Spleen (tissue), 13 donors: ENCODE measurements at places on chromosomes 7 and 10. TPM values are rescaled to one million over a fixed set of nuclear protein-coding genes. Genes with fewer than 3 reads are reported as not detected.

Gene EEPD1
- 14.2 TPM for polyA plus RNA-seq

GRCh38 chr7:80247144-80247543 lies 112.5 kb downstream of the GNAI1 start:
- DNase-seq = no peak

- DNase-seq = no peak
These were observed 145.2 kb downstream of the FRMD4A start for GRCh38 chr10:14185316-14186045.

DNA sequence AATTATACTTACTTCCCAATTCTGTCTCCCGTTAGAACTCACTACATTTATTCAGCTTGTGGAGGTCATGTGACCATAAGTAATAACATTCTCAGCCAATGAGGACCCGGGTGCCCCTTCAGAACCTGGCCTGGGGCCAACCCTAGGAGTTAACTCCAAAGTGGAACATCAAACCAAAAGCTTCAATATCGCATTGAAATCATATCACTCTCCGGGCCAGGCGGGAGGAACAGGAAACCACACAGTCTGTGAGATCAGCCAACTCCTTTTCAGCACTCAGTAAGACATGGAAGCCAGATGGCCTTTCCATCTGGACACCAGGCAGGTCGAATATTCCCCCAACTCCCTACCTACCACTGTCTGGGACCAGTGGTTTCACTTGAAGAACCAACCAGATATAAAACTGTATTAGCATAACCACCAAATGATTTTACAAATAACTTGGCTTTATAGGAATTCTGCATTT lies 5.5 kb downstream of the CREB3L2 start:
- no peak for DNase-seq

DNA sequence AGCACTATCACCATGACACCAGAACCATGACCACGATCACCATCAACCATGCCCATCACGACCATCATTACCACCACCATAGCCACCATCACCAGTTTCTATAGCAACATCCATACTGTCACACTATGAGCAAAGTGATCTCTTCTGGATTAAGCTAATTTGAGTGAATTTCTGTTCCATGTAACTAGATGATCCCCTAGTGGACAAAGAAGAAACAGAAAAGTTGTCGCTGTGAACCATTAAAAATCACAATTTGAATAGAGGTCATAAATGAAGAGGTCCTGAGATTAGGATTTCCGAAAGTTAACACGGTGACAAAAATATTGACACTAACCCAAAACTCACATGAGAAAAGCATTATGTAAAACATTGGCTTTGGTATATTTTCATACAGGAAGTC lies 77.6 kb downstream of the CLRN3 start:
- DNase-seq = no peak

GRCh38 chr10:93218386-93218785 lies 144.7 kb downstream of the CYP26A1 start:
- DNase-seq = no peak

Gene FAM25G
- polyA plus RNA-seq = not detected

GRCh38 chr10:70145166-70145665 lies 1.3 kb downstream of the TYSND1 start:
- no peak for DNase-seq

DNA sequence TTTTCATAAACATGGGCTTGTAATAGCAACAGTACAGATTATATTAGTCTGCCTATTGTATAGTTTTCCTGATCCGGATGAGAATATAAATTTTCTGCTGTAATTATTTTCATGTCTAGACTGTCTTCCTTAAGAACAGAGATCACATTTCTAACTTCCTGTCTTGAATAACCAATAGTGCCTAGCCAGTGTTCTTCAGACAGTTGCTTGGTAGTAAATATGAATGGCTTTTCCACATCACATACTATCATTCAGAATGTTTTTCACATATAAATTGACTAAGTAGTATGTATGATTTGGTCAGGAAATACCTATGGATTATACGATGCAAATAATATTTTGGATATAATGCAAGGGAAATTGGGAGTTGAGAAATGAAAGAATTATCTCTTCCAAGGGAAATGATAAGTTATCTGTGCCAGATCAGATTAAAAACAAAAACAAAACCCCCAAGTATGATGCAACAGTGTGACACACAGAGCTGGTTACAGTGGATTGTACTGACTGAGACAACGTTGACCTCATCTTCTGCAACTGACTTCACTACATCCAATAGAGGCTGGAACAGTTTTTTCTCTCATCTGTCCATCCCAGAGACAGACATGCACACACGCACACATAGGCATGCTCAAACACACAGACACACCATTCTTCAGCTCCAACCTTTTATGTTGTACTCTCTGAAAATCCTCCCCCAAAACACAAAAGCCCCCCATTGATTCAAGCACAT lies 16.4 kb downstream of the ITGA8 start:
- DNase-seq = no peak

GRCh38 chr10:6721480-6721879 lies 141.4 kb upstream of the PRKCQ start:
- DNase-seq = no peak

Gene CELF2
- polyA plus RNA-seq = 13.5 TPM

DNA sequence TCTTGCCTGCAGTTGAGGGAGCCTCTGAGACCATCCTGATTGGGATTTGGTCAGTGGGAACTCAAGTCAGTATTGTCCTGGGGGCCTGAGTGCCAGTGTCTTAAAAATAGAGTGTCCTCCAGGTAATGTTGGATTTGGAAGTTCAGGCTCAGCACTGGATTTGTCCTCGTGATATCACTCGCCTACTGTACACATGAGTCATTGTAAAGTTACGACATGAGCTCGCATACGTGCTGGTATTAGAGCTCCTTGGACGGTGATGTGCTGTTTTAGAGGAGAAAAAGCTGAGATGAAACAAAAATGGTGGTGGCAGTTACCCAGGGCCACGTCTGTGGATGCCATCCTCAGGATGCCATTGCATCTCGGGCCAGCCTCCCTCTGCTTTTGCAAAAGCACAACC lies 78.2 kb downstream of the MGMT start:
- DNase-seq = no peak

DNA sequence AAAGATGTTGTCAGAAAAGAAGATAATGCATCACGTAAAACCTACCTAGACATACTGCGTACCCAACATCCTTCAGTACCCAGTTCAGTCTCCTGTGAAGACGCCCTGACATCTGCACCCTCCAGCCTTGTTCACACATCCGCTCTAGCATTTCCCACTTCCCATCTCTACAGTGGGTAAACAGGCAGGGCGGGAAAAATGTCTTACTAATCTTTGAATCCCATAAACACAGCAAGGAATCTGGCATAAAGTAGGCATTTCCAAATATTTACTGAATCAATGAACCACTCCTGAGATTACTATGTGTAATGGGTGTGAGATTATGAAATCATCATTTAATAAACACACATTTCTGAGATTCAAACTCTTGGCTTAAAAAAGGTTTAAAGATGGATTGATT lies 132.8 kb downstream of the GLI3 start:
- DNase-seq = no peak

Gene FAM25C
- not detected for polyA plus RNA-seq

DNA sequence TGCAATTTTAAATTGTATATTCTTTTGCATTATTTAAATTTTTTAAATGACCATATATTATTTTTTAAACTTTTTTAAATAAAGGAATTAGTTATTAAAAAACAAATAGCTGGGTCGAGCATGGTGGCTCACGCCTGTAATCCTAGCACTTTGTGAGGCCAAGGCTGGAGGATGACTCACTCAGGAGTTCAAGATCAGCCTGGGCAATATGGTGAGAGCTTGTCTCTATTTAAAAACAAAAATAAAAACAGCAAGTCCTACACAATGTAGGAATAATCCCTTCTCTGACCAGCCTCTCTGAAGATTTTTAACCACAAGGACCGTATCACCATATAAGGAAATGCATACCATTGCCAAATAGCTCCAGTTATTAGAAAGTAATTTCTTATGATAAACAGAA lies 19.6 kb downstream of the NOC3L start:
- no peak for DNase-seq

GRCh38 chr10:24376731-24377130 lies 167.8 kb downstream of the KIAA1217 start:
- no peak for DNase-seq

Gene CLRN3
- not detected for polyA plus RNA-seq

Gene CPA2
- 0.21 TPM for polyA plus RNA-seq

DNA sequence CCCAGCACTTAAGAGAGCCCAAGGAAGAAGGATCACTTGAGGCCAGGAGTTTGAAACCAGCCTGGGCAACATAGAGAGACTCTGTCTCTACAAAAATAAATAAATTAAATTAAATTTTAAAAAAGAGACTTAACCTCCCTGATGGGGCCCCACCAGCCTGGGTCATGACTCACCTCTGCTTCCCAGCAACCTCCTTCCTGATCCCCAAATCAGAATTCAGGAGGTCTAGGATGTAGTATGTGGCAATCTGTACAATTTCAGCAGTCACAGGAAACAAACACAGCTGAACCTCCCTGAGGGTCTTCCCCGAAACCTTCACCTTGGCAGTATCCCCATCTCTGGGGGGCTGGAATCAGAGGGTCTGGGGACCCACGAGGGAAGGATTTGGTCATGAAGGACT lies 9.7 kb upstream of the PPP1R35 start:
- DNase-seq = no peak

DNA sequence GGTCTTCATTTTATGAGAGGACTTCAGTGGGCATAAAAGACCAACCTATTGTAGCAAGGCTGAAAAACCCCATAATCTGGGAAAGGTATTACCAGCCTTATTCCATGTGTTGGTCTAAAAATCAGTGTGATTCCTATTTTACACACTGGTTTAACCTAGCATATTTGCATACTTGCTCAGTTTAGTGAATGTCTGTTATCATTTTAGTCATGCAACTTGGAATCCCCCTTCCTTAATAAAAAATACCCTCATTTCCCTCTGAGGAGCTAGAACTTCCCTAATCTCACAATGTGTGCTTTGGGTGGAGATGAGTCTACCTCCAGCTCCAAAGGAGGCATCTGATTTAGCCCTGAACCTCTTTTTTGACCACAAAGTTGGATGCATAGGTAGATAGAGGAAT lies 312.8 kb upstream of the SORCS1 start:
- DNase-seq = no peak

Gene CUZD1
- polyA plus RNA-seq = 2.4 TPM

Gene SH2B2
- polyA plus RNA-seq = 13.4 TPM

GRCh38 chr10:124995605-124996004 lies 53.7 kb downstream of the ZRANB1 start:
- no peak for DNase-seq

GRCh38 chr7:120988591-120989256 lies at the start of gene CPED1:
Gene CPED1 (plus strand): TSS chr7:120988711. CDS start chr7:120989622, 911 bp downstream.
- peak; percentile 92 for DNase-seq

Gene KAZALD1
- 15.5 TPM for polyA plus RNA-seq

- DNase-seq = peak; percentile 90
These were observed 127.8 kb downstream of the CELF2 start for GRCh38 chr10:11145495-11145855.

DNA sequence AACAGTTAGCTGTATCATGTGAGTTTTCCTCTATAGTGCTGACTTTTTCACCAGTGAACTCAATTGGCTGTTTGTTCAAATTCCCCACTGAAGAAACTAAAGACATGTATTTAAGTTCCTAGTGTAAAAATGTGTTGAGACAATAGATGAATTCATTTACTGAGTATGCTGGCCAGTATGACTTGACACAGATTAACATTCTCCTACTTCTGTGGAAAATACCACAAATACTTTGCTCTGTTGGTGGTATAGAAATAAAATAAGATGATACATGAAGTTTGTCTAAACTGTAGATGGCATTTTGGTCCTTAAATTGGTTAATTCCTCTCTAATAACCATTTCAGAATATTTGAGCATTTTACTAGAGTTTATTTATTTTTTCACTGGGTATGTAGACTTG lies 227.7 kb upstream of the TEX47 start:
- DNase-seq = no peak

- no peak for DNase-seq
These were observed 43.2 kb upstream of the TES start for GRCh38 chr7:116167177-116167576.

Gene CRPPA
- 0.35 TPM for polyA plus RNA-seq

DNA sequence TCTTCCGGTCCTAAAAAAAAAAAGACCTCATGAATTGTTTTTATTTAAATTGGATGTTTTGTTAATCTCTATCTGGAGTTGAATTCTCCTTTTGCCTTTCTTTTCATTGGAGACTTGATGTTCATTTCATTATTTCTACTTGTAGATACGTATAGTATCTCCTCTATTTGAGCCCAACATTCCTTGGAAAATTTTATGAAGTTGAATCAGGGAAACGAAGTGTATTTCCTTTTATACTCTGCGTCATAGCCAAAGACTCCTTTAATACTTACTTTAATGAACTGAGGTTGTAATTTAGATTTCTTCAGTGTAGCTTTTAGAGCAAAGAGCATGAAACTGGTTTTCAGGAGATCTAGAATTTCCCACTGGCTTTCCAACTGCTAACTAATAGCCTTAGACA lies 132.4 kb downstream of the KIAA1217 start:
- no peak for DNase-seq

Gene PALD1
- 19.7 TPM for polyA plus RNA-seq

Gene SLC37A3
- polyA plus RNA-seq = 8.0 TPM

DNA sequence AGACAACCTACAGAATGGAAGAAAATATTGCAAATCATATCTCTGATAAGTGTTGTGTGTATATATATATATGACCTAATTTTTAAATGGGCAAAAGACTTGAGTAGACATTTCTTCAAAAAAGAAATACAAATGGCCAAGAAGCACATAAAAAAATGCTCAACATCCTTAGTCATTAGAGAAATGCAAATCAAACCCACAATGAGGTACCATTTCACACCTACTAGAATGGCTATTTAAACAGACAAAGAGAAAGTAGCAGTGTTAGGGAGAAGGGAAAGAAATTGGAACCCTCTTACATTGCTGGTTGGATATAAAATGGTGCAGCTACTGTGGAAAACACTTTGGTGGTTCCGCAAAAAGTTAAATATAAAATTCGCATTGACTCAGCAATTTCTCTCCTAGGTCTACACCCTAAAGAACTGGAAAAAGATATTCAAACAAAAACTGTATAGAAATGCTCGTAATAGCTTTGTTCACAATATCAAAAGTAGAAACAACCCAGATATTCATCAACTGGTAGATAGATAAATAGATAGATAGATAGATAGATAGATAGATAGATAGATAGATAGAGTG lies 16.3 kb downstream of the ACSL5 start:
- DNase-seq = no peak

Gene UNC5B
- polyA plus RNA-seq = 0.74 TPM

Gene PRPS1L1
- polyA plus RNA-seq = not detected

Gene SLC18A3
- not detected for polyA plus RNA-seq

GRCh38 chr7:27128776-27129728 lies 1.5 kb downstream of the HOXA4 start:
- DNase-seq = no peak

DNA sequence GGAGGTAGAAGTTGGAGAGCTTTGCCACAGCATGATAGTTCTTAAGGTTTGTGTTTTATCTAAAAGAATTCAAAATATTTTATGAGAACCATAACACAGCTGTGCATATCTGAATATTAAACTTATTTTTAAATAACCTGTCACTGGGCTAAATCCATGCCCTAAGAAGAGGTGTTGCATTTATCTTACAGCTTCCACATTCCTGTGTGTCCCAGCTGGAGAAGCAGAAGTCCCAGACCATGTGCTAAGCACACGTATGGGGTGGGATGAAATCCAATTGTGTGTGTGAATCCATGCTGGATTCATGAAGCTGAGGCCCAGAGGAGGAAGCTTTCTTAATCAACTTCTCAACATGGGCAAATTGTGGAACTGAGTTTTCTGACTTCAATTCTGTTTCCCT lies 121.5 kb downstream of the PKD1L1 start:
- no peak for DNase-seq
